ENCODE measurements at places on chromosomes 16 and 17.

- peaks cover 19% of the 10 kb centered on the region for H3K4me1 ChIP-seq
- H3K36me3 ChIP-seq = no peaks in the 10 kb centered on the region
- H3K4me3 ChIP-seq = no peak overlapping the region
- DNase-seq = no peak
- H3K27ac ChIP-seq = no peak overlapping the region
These were observed 1.7 kb downstream of the ATP2C2 start for GRCh38 chr16:84369938-84370627.

DNA sequence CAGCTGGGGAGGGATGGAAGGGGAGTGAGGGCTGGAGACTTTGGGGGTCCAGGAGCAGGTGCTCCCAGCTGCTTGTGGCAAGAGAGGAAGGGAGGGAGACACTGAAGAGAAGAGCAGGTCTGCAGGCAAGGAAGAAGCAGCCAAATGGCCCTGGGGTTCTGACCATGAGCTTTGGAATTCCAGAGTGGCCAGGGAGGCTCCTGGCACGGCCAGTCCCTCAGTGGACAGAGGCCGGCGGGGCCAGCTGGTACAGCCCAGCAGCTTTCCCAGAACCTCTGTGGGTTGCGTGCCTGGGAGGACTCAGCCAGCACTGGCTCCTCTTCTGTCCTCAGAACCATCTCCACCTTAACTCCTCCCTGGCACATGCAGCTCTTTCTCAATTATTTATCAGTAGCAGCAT, 233.0 kb downstream of the MSI2 start:
- no peak for DNase-seq
- H3K4me1 ChIP-seq = peaks cover 34% of the 10 kb centered on the region
- H3K36me3 ChIP-seq = peaks cover 3% of the 10 kb centered on the region

DNA sequence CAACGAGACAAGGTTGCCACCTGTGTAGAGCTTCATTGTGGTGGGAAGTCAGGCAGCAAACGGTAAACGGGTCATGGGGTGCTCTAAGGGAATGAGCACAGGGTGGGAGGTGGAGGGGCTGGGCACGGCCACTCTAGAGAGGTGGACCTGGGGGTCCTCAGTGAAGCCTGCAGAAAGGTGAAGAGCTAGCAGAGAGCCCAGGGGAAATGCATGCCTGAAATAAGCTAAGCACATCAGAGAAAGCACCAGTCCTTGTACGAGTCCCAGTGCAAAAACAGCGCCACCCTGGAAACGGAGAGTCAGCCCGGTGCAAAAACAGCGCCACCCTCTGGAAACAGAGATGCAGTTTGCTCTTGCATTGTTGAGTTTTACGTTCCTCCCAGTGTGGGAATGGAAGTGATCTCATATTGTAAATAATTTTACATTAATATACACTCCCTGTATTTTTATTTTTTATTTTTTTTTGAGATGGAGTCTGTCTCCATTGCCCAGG, 65.0 kb downstream of the TBC1D16 start:
- H3K36me3 ChIP-seq = no peaks in the 10 kb centered on the region
- peak; percentile 30 for DNase-seq
- H3K4me1 ChIP-seq = no peaks in the 10 kb centered on the region
- no peak overlapping the region for H3K4me3 ChIP-seq
- peaks cover 3% of the 10 kb centered on the region for H3K27me3 ChIP-seq

GRCh38 chr16:56637814-56638750, at the start of gene MT1A:
Gene MT1A (plus strand): TSS chr16:56638666. CDS start chr16:56638739, 73 bp downstream.
- peaks cover 87% of the 10 kb centered on the region for H3K27me3 ChIP-seq
- peak within 1 kb of the TSS; percentile 45 for H3K4me3 ChIP-seq
- no peak for DNase-seq
- peaks cover 38% of the 10 kb centered on the region for H3K4me1 ChIP-seq
- peaks cover 4% of the 10 kb centered on the region for H3K36me3 ChIP-seq

DNA sequence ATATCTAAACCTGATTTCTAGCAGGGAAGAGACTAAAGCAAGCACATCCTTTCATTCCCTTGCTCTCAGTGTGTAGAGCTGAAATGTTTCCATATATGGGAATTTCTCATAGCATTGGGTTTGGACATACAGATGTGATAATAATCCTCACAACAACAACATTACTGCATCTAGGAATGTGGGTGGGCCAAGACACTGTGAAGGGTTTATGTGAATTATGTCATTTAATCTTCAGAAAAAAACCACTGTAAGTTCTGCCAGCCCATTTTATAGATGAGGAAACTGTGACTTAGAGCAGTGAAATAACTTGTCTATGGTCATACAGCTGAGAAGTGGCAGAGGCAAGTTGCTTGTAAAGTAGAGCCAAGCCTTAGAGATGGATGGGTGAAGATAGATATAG, 5.2 kb downstream of the OMG start:
- H3K4me1 ChIP-seq = peaks cover 4% of the 10 kb centered on the region
- peaks cover 5% of the 10 kb centered on the region for H3K36me3 ChIP-seq
- H3K27me3 ChIP-seq = no peaks in the 10 kb centered on the region
- no peak overlapping the region for H3K27ac ChIP-seq
- no peak overlapping the region for H3K4me3 ChIP-seq
- no peak for DNase-seq
